ENCODE measurements at places on chromosomes 2 and 18.

- peak; percentile 44 for DNase-seq
These were observed 144.9 kb downstream of the TGIF1 start for GRCh38 chr18:3594760-3595368.

GRCh38 chr2:162636206-162636728 is 202.3 kb downstream of the KCNH7 start:
- DNase-seq: peak; percentile 1

GRCh38 chr2:75595541-75596395 is 35.0 kb upstream of the EVA1A start:
- peak; percentile 89 for DNase-seq

DNA sequence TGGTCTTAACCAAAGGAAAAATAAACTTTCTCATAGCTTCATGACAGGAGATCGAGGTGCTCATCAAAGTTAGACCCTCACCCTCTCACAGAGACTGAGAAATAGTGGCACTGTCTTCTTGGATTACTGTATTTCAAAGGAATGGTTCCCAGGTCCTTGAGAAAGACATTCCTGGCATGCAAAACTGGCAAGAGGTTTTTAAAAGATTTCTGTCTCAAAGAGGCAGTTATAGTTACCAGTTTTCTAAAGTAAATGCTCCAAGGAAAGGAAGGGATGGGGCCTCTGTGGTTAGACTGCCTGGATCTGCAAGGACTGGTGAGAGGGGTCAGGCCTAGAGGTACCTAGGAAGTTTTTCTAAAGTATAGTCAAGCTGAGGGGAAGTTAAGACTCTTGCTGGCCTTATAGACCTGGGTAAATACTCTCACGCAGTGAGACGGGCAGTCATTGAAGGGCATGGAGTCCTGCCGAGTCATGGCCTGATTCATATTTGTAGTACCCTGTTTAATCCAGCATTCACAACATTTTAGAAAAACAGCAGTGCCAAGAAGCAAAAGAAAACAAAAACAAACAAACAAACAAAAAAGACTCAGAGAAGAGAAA is 226.1 kb downstream of the DOK6 start:
- peak; percentile 4 for DNase-seq

- DNase-seq: no peak
These were observed 202.3 kb upstream of the RAB6C start for GRCh38 chr2:129777146-129777545.

GRCh38 chr2:148814860-148815419 is 60.1 kb upstream of the KIF5C start:
- peak; percentile 58 for DNase-seq

All from choroid plexus epithelial cell (primary cell).